ENCODE measurements at places on chromosomes 2 and 18.

GRCh38 chr2:24315669-24316068, 44.7 kb downstream of the ITSN2 start:
- DNase-seq, result no peak

GRCh38 chr2:174711206-174711605, 53.1 kb downstream of the CHRNA1 start:
- no peak for DNase-seq

- DNase-seq, result no peak
These were observed 37.9 kb downstream of the SLC38A11 start for GRCh38 chr2:164917296-164917903.

GRCh38 chr2:55877087-55877436, 46.5 kb downstream of the EFEMP1 start:
- DNase-seq, result no peak

DNA sequence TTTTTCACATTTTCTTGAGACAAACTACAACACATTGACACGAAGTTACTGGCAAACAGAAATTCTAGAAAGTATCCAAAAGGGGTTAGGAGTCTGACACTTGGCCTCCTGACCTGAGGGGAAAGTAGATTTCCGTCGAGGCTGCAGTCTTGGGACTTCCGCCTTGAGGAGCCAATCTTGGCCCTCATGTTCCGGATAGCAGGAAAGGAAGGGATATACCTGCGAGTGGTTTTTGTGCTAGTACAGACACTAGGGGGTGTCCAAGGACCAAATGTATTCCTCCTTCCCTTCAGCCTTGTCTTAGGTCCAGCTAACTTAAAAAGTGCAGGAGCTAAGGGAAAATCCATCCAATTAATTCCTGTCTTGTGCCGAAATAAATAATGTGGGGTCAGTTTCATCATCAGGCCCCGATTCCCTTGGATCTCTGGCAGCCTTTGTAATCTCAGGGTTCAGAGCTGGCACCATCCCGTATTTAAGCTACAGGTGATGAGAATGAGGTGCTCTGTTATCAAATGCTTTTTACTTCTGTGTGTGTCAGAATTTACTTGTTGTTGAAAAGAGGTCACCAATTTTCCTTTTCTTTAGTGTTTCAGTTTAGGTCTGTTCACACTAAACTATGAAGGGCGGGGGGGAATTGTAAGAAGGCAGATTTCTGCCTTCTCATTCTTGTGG, 330.2 kb upstream of the FANCL start:
- peak; percentile 20 for DNase-seq

- DNase-seq, result no peak
These were observed 12.7 kb upstream of the SMARCAL1 start for GRCh38 chr2:216399621-216400020.

DNA sequence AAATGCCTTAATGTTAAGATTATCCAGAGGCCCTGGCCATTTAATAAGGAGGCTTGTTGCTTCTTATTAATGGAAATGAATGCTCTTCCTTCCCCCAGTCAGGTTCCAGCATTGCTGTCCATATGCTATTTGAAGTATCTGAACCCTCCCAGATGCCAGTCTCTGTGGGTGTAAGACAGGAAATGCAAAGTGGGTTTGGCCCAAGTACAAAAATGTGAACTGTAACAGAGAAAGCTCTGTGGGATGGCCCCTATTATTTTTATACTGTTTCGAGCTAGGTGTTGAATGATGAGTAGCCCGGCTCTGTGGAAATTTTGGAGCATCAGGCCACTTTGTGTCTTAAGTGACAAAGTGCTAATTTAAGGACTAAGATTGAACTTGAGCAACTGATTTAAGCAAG, 141.0 kb downstream of the UXS1 start:
- no peak for DNase-seq

DNA sequence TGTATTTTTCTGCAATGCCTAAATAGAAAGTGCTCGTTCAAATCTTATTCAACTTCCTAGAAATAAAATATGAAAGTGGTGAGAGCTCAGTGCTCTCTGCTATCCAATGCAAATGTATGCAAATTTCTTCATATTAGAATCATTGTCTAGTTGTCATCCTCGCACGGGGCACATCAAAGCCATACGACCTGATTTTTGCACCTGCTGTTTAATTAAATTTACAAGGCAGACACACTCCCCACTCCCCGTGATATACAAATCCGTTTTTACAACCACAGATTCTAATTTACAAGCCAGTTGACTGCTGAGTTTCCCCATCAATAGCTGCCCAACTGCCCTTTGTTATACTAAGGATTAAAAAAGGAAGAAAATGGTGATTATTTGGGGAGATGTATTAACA, 284.6 kb downstream of the RNF144A start:
- DNase-seq, result no peak

- DNase-seq, result peak; percentile 73
These were observed 1.4 kb upstream of the RNF152 start for GRCh38 chr18:61893971-61894750.

DNA sequence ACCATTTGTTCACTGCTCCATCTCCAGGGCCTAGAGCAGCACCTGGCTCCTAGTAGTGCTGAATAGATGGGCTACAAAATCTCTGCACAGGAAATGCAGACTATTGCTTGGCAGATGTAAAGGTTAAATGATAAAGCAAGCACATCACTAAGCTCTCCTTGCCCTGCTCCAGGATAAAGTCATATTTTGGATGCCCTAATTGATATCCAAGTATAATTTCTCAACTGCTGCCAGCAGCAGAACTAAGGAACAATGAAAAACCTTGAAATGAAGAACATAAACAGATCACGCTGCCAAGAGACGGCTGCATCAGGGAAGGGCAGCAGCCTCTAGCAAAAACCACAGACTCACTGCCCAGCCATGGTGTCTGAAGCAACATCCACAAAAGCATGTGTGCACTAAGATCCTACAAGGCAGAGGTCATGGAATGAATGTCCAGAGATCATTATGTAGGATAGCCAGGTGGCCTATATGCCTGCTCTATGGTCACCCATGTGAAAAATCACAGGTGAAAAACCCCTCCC, 134.7 kb downstream of the TMEM163 start:
- DNase-seq, result no peak

DNA sequence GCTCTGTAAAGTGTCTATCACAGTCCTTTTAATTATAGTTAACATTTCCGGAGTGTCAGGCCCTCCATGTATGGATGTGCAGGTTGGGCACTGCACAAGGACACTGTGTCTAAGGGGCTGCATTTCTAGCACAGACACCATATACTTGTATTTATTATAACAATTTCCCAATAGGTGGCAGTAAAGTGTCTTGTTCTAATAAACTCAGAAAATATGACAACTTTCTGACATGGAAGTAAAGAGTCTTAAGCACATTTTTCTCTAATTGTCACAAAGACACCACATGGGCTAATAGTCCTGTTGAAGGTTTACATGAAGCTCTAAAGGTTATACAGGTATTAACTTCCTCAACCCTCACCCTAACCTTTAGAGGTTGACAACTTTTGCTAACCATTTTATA, 156.6 kb downstream of the DYSF start:
- DNase-seq, result no peak

- DNase-seq, result no peak
These were observed 62.3 kb downstream of the WDSUB1 start for GRCh38 chr2:159224061-159224813.

DNA sequence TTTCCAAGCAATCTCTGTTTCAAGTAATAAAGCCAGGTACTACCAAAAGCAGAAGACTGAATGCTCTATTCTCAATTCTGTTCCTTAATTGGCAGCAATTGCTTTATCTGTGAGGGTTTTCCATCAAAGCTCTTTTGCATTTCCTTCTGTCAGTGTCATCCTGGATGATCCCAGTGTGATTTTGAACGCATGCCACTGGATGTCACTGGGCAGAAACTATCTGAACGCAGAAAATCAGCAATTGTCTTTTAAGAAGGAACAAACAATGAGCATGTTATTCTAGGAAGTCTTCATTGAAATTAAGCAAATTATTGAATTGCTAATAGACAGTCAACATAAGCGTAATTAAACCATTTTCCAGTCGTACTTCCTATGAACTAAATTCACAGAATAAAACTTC, 259.0 kb upstream of the REG3G start:
- no peak for DNase-seq

- DNase-seq, result no peak
These were observed 46.6 kb downstream of the PRKRA start for GRCh38 chr2:178404368-178404767.

DNA sequence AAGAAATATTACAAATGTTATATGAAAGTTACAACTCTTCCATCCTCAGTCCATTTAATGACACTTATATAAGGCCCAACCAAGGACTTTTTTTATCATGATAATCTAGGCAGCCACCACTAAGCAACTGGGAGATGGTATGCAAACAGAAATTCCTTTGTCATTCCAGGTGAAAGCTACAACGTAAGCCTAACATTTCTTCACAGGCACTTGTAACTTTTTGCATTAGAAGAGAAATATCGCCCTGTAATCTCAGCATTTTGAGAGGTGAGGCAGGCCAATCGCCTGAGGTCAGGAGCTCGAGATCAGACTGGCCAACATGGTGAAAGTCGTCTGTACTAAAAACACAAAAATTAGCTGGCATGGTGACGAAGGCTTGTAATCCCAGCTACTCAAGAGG, 581.2 kb upstream of the SLC8A1 start:
- DNase-seq, result no peak

- no peak for DNase-seq
These were observed 125.7 kb upstream of the CYP26B1 start for GRCh38 chr2:72273384-72273783.

DNA sequence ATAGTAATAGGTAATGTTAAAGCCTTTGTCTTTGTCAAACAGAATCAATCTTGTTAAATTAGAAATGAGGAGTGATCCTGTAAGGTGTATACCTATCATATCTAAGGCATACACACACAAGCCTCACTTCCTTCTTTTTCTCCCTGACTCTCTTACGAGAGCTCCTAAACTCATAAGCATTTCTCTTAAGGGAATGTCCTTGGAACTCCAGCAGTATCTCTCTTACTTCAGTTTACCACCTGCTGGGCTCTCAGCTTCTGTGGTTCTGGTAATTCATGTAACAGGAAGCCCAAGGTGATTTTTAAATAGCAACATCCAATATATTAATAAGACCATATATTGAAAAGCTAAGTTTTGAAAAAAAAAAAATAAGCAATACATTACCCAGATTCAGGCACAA, 85.9 kb downstream of the UBE2E3 start:
- no peak for DNase-seq

GRCh38 chr2:202774104-202774503, 97.5 kb downstream of the ICA1L start:
- DNase-seq, result no peak

DNA sequence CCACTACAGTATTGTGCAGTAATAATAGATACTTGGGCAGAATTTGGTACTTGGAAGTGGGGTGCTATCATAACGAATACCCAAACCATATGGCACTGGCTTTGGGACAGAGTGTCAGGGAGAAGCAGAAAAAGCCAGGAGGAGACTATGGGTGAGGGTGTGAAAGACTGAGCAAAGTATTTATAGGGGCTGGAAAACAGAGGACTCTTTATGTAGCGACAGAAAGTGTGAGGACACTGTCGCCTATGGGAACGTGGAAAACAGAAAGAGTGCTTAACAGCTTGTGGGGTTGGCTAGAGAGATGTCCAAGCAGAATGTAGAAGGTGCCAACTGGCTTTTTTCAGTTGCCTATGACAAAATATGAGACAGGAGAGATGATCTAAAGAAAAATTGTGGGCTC, 40.7 kb upstream of the PLEKHM3 start:
- no peak for DNase-seq

DNA sequence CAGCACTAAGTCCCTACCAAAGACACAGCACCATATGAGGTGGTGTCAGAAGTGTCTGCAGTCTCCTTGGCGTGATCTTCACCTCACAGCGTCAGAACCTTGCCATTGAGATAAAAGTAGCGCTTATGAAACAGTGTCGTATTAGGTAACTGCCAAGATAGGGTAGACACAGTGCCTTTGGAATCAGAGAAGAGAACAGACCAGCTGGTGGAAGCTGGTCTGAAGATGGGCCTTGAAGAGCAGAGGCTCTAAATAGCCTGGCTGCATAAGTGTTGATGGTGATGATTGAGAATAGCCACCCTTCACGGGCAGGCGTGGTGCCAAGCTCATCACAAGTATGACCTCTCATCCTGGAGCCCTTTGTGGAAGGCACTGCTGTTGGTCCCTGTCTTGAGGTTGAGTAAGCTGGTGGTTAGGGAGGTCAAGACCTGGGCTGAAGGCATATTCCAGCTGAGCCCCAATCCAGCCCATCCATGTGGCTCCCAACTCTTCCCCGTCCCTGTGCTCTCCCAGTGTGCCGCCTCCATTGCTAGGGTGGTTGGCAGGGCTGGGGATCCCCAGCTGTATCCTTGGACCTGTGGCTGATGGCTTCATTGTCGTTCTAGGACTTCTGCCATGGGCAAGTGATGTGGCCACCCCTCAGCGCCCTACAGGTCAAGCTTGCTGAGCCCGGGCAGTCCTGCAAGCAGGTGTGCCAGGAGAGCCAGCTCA, 187.4 kb downstream of the MGAT5 start:
- no peak for DNase-seq

DNA sequence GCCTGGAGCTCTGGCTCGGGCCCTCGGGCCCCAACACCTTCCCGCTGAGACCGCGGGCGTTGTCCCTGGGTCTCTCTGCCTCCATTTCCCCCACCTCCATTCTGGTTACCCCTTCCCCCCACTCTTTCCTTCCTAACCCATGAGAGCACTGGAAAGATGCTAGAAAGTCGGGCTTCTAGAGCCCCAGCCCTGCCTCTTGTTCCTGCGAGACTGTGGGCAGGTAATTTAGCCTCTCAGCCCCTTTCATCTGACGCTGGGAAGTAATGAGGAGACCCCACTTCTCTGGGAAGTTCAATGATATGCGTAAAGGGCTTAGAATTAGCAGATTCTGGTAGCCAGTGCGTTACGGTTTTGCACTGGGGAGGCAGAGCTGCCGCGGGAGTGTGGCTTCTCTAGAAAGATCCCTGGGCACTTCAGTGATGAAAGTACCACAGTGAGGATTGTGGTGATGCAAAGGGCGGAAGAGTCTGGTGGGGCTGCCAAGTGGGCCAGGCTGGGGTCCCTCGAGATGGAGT, 16.2 kb upstream of the ECEL1 start:
- no peak for DNase-seq
